ENCODE measurements at places on chromosomes 13 and 19.

DNA sequence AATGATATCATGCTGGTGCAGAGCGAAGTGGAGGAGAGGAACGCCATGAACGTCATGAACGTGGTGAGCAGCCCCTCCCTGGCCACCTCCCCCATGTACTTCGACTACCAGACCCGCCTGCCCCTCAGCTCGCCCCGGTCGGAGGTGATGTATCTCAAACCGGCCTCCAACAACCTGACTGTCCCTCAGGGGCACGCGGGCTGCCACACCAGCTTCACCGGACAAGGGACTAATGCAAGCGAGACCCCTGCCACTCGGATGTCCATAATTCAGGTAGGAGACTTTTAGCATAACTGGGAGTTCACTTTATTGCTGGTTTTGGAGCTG, 3.3 kb downstream of the PCDH17 start:
- DNase-seq = no peak

DNA sequence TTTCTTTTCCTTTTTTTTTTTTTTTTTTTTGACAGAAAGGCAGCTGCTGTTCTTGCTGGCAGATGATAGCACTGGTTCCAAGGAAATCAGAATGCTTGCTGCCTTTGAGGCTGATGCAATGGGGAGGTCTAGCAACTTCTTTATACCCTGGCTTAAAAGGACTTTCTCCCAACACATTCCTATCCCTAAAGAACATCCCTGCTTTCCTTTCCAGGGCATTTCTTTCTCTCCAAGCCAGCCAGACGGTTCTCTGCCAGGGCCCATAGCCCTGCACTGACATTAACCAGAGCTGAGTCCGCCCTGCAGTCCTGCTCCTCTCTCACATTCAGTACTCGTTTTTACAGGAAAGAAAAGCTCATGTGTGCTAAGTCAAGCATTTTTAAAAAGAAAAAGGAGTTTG, 133.9 kb upstream of the WASF3 start:
- DNase-seq = no peak

- DNase-seq = no peak
These were observed 170.0 kb downstream of the NUFIP1 start for GRCh38 chr13:44819245-44819644.

DNA sequence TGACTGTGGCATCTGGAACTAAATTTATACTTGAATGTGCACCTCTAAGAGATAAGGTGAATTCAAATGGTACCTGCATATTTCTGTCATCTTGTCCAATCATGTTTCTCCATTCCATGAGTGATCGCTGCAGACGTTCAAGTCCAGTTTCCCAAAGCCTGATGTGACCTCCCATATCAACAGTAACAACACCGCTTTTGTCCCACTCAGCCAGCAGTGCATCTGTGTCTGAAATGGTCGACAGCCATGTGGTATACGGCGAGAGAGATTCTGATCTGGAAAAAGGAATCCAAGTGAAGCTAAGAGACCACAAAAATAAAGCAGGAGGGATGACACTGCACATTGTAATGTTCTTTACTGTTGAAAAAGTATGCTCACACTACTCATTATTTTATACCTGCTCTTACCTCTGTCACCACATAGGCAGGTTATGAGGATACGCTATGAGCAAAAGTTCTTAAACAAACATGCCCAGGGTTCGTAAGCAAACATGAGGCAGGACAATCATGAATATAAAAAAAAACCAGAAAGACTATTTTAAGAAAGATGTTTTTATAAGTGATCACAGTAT, 213.6 kb downstream of the RGCC start:
- DNase-seq = no peak

DNA sequence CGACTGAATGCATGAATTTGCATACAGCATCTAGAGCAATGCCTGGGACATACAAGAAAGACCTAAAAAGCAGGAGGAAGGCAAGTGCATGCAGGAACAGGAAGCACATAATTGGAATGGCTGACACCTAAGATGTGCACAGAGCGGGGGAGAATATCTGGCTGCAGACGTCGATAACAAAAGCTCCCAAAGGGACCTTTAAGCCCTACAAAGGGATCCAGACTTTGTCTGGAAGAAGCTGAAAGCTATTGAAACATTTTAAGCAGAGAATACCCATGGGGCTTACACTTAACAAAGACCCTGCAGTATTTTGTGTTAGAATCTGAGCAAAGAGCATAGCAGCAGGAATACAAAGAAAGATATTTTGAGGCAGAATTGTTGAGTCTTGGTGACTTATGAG, 107.4 kb upstream of the CLDN10 start:
- DNase-seq = no peak
